ENCODE measurements at places on chromosomes 1 and 21.

DNA sequence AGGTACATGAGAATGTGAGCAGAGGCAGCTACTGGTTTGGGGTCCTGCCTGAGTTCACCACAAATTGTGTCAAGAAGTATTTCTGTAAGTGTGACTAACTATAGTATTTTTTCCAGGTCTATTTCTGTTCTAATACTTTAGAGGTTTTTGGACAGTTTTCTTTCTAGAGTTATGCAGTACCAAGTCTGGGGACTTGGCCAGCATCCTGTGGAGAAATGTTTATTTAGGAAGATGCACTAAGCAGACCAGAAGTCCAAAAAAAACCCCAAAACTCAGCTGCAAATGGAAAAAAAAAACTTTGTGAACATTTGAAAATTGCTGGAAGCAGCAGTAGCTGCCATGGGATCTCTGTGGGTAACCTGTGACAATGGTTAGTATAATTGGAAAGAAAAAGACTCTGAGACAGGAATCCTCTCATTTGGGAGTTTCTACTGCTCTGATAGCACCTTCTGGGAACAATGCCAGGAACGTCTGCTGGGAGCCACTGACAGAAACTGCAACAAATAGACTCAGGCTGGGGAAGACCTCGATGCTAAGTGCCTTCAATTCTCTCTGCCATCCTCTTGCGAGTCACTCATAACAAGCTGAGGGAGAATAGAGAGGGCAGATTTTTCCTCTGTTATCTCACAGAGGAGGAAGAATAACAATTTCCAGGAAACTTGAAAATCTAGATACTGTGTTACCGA is 37.6 kb downstream of the OR10R2 start:
- no peak for DNase-seq

DNA sequence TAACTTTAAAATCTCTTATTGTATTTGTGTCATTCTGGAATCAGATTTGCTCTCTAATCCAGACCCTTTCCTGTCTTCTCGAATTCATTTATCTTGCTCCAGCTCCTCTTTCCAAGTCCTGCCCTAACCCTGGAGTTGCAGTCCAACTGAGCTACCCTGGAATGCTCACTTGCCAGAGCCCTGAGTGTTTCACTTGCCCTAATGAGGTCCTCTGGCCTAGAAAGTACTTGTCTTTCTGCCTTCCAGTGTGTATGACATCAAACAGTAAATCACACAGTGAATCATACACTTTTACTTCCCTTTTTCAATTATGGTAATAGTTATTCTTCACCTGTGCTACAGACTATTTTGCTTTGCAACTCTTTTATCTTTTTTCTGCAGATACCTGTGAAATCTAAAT is 96.9 kb downstream of the NEK7 start:
- peak; percentile 66 for DNase-seq

- peak; percentile 45 for DNase-seq
Measured at GRCh38 chr1:242467556-242468145, 56.8 kb downstream of the PLD5 start.

DNA sequence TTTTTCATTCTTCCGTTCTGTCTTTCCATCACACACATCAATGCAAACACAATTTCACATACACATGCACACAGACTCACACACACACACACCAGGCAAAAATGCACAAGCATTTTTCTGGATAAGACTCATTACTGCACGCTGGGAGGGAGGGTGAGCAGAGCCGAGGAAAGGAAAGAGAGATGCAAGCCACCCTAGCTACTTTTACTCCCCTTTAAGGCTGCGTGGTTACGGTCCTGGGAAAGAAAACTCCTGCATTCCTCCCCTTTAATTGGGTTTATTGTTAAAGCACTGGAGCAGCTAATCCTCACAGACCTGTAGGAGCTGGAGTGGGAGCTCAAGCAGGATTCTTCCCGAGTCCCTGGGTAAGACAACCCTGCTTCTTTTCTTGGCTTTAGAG is at the start of gene CAMK1G:
CAMK1G (plus strand) TSS at position 307 of the 400 bp plus-strand sequence. CDS start 11,270 bp downstream, outside the sequence.
- peak; percentile 87 for DNase-seq

GRCh38 chr1:98975810-98976209 is 28.9 kb downstream of the PLPPR5 start:
- peak; percentile 40 for DNase-seq

GRCh38 chr1:230050973-230051735 is 15.9 kb upstream of the GALNT2 start:
- DNase-seq, result no peak

DNA sequence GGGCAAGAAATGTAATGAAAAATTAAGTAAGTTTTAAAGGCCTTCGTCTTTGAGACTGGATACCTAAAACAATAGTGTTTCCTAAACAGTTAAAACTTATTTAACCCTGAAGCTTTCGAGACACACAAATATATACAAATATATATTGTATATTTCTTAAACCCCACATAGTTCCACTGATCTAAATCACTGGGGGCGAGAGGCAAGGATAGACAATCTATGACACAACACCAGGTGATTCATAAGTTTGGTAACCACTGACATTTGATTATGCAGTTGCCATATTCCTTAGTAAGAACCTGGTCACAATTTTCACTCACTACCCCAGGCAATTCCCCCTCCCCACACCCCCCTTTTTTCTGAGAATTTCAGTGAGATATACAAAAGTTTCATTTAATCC is 55.3 kb upstream of the BOLA1 start:
- peak; percentile 44 for DNase-seq

- DNase-seq, result no peak
Measured at GRCh38 chr1:9249534-9250410, 15.2 kb downstream of the H6PD start.

DNA sequence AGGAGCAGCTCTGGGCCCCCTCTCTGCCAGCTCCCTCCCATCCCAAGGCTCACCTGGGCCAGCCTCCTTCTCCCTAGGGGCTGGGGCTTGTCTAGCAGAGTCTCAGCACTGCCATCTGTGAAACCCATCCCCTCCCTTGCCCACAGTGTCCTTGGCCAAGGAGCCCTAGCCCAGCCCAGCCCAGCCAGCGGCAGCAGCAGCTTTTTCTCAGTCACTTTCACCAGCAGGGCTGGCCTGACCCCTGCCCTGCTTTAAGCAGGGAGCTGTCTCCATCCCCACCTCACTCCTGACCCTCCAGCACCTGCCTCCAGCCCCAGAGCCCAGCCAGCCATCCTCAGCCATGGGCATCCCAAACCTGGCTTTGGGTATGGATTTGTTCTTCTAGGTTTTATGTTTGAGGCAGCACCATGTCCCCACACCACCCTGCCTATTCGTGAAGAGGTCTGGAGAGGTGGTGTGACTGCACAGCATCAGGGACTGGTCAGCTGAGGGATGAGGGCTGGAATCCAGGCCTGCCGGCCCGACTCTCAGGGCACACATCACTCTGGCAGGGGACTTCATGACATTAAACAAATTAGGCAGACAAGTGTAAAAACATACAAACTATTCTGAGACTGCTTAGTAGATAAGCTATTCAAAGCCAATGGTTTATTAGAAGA is 36.1 kb upstream of the ABCG1 start:
- DNase-seq, result no peak

DNA sequence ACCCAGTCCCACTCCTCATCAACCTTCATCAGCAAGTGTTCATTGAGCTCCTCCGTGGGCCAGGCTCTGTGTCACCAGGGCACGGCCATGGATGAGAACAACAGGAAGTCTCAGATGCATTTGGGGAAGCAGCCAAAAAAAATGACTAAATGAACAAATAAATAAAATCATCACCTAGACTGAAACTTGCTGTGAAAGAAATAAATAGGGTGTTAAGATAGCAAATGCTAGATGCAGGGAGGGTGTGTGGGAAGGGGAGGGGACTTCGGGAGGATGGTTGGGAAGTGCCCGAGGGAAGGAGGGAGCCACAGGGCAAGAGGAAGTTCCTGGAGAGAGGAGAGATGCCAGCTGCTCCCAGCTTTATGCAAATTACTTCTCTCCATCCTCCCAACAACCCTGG is 696.7 kb downstream of the PTPRU start:
- no peak for DNase-seq

DNA sequence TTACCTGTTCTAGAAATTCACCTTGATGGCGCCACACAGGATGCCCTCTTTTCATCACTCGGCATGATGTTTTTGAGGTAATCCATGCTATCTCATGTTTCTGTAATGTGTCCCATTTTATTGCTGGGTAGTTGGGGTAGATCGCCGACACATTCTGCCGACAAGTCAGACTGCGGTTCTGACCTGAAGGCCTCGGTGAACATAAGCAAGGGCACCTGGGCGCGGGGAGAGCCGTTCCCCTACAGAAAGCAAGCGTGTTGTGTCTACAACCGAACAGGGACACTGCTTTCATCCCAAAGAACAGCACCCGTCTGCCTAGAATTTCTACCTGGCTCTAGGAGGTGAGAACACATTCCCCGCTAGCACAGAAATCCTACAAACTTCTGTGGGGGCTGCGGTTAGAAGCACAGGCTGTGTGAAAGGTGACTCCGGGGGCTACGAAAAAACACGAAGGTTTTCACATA is 149.2 kb downstream of the PPIAL4G start:
- DNase-seq, result no peak

GRCh38 chr1:38013227-38013622 is 691 bp downstream of the UTP11 start:
- DNase-seq, result no peak

GRCh38 chr1:184911103-184911745 is 63.1 kb downstream of the NIBAN1 start:
- peak; percentile 33 for DNase-seq

DNA sequence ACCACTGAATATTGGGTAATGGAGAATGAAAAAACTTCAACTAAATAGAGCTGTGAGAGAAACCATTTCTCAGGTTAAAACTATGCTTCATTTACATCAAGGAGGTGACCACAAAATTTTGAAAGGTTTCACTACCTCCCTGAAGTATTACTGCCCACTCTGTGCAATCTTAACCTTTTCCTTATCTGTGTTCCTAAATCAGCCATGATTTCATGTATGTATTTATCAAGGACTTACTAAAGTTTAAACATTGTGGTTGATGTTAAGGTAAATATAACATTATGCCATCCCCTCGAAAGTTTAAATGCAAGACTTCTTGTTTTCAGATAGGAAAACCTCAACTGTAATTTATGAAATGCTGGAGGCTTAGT is 84.4 kb downstream of the CLEC20A start:
- no peak for DNase-seq

DNA sequence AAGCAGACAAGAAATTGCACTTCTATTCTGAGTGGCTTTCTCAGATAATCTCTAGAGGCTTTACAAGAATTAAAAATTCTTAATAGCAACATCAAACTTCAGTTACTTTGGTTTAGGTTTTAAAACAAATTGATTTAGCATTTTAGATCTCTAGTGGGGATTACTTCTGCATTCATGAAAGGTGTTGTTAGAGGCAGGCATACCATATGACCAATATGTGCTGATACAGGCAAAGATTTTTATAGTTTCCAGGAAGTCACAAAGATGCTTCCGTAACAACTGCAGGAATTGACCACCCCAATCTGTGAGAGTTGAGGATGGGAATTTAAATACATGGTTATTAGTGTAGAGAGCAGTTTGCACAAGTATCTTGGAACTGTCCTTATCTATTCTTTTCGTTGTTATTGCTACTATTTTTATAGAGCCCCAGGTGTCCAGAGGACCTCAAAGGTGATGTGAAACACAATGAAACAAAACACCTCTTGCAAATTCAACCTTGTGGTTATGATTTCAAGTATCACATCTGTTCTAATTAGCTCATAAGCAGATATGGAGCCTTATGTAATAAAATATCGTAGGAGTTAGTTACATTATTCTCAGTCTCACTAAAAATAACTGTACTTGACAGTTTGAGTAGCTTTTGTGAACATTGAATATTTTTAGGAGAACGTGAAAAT is 512.7 kb upstream of the ADGRL4 start:
- DNase-seq, result no peak

GRCh38 chr1:113686891-113687618 is 72.2 kb downstream of the PHTF1 start:
- peak; percentile 8 for DNase-seq

DNA sequence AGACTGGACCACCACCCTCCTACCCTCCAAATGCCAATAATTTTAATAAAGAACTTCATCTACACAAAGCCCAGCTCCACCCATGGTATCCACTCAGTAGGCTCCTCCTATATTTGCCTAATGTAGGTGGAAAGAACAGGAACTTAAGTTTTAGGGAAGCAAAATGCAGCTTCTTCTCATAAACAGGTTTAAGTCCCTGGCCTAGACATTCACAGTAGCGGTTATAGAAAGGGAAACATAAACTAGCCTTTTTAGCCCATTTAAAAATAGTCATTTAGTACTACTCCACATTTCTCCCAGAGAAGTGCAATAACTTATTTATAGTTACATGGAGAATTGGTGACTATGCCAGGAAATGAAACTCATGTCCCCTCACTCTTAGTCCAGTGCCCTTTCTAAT is 56.6 kb upstream of the CPLANE2 start:
- DNase-seq, result no peak

DNA sequence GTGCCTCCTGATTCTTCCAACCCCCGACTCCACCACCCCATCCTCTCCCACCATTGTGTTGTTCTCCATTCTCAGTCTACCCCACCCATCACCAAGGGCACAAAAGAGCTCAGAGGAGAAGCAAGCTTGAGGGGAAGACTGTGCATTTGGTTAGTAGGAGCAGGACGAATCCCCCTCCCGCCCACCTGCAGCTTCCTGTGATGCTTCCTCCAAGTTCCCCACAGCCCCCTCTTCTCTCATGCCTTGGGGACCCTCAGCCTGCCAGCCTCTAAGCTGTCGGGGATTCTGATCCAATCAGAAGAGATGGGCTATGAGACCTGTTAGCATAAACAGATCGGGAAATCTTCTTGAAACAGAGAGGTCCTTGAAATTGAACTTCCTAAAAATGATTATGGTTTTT is 22.2 kb upstream of the CAPZB start:
- DNase-seq, result no peak

DNA sequence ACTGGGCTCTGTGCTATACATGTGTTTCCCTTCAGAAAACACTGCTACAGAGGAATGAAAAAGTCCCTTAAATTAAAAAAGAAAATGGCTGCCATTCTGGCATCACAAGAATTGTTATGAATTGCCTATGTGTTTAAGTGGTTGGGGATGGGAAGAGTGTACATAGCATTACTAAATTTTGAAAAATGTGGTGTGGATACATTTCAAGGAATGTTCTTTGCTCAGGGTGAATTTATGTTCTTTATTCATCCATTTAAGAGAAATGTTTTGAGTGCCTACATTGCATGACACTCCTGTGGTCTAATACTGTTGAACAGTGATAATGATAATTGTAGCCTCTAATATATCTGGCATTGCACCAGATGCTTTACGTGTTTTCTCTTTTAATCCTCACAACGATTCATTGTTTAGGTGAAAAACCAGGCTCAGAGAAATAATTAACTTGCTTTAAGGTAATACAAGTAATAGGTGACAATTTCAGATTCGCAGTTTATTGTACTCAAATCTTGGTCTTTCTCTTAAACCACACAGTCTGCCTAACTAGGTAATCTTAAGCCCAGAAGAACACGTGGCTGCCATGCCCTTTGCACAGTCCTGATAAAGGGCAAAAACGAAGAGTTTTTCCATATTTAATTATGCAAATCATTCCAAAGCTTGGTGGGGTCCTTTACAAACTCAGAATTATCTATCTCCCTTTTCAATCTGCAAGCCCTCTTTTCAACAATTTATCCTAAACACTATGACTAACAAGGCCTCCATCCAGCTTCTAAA is 31.5 kb downstream of the DPT start:
- peak; percentile 71 for DNase-seq
